Stimulated activated CD8-positive, alpha-beta memory T cell treated with anti-CD3 and anti-CD28 coated beads, Interleukin-2, amount 100 ng/mL, for 1 hour (primary cell): ENCODE measurements at places on chromosomes 16 and 17.

GRCh38 chr17:38728290-38728831, 1.8 kb upstream of the CISD3 start:
- DNase-seq: peak; percentile 48

DNA sequence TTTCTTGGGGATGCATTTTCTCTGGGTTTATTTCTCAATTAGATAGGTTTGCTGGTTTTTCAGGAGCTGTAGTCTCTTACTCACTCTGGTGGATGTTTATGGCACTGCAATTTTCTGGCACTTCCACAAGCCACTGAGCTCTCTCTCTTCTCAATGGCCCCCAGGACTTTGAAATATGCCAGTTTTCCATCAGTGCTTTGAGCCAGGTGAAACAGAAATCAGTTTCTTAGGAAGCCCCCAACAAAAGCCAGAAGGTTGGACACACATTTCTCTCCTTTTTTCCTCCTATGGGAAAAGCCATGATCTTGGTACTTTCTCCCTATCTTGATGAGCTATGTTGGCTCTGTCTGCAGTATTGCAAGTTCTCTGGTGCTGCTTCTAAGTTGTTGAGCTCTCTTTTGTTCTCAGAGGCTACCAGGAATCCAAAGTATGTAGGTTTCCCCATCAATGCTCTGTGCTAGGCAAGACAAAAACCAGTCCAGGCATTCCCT, 90.7 kb upstream of the SMIM36 start:
- no peak for DNase-seq

DNA sequence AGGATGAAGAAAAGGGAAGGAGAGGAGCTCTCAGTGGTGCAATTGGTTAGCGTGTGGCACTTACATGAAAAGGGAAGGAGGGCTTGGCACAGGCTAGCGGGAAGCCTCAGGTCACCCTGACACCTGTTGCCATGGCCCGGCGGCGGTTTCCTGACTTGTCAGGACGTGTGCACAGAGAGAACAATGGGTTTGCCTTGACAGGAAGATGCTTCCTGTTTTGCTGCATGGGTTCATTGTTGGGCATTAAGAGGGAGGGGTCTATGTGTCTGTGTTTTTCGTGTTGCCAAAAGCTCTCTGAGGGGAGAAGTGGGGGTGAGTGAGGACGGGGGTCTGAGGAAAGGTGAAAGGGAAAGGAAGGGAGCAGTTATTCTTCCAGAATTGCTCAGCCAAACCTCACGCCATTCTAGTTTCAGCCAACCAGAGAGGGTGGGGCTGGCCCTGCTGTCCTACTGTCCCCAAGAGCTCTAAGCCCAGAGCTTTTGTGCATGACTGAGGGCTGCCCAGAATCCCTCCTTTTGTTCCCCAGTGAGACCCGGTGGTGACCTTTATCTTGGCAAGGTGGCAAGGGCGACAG, 17.1 kb upstream of the CCR7 start:
- DNase-seq: no peak

DNA sequence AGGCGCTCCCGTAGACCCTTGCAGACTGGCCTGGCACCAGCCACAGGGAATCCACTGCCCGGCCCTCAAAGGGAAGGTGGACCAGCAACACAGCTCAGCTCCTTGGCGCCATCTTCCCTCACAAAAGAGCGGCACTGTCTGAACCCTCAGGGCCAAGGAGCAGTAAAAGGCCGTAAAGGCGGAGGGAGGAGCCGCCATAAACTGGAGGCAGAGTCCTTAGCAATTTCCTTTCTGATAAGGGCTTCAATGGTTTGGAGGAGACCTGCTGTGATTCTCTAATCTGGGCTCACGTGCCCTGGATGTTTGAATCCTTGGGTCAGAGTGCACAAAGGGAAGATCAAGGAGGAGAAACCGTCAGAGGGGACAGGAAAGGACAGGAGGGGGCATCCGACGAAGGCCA, 15.5 kb upstream of the AXIN2 start:
- no peak for DNase-seq

DNA sequence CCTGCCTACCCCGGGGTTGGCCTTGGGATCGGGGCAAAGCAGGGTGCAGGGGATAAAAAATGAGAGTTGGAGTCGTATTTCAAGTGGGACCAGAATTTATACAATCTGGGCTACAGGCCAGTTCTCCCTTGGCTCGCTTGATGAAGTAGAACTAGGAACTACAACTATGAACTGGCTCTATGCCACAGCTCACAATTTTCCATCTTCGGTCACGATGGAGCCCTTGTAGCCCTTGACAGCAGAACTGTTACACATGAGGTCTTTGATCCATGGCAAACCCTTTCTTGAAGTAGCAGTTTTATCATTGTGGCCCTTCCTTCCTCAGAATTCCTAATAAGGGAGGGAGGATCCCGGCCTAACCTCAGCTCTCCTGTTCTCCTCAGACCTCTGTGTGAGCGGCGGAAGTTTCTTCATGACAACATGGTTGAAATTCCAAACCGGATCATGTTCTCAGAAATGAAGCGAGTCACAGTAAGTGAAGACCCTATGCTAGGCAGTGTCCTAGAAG, 17.1 kb downstream of the LIG3 start:
- no peak for DNase-seq

- DNase-seq: no peak
Observed at GRCh38 chr17:26774291-26775218, 519.4 kb upstream of the WSB1 start.

GRCh38 chr17:6322316-6322715, 112.6 kb downstream of the AIPL1 start:
- DNase-seq: no peak

DNA sequence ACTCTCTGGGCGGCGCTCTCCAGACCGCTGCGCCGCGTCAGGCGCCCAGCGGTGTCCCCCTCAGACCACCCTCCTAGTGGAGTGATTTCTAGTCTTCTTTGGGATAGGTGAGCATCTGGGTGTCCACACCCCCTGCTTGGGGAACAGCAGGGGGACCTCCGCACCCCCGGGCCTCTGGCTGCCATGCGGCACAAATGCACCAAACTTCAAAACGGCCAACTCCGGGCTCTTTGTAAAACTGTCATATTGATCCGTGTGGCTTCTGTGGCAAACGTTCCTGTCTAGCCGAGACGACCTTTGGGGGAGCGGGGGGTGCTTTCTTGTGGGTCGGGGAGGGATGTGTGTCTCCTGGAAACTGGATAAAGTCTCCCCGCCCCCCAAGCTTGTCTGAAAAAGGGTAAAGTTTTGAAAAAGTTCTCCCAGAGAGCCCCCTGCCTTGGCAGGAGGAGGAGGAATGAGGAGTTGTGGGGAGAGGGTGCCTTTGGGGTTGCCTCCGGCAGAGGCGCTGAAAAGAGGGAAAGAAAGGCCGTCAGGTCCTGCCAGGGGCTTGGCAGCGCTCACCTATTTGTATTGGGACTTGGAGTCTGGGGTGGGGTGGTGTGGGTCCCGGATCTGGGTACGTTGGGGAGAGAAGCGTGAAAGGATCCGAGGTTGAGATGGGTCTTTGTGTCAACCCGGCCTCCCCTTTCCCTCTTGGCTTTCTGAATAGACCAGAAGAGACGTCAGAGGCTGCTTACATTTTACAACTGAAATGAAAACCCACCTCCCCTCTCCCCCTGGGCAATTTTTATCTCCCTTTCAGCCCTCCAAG, 2.2 kb upstream of the CHD3 start:
- peak; percentile 22 for DNase-seq

GRCh38 chr16:66188917-66189725, 177.4 kb upstream of the CDH5 start:
- DNase-seq: no peak

- no peak for DNase-seq
Observed at GRCh38 chr17:39666601-39667261, 1.5 kb upstream of the PNMT start.

- no peak for DNase-seq
Observed at GRCh38 chr17:42200706-42201457, 6.6 kb upstream of the GHDC start.

DNA sequence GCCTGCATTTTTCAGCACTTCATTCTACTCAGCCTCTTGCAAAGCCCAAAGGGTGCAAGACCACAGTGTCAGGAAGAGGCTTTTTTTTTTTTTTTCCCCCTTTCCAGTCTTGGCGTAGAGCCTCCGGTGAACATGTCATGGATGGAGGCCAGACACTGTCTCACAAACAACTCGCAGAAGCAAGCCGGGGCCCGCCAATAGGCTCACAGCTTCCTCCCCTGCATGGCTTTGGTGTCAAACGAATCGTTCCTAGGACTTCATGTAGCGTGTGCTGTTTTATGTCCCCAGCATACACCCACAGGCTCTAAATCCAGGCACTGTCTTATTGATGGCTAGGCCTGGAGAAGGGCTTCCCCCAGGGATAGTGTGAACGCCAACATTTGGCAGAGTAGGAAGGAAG, 457.7 kb upstream of the MAF start:
- DNase-seq: no peak

DNA sequence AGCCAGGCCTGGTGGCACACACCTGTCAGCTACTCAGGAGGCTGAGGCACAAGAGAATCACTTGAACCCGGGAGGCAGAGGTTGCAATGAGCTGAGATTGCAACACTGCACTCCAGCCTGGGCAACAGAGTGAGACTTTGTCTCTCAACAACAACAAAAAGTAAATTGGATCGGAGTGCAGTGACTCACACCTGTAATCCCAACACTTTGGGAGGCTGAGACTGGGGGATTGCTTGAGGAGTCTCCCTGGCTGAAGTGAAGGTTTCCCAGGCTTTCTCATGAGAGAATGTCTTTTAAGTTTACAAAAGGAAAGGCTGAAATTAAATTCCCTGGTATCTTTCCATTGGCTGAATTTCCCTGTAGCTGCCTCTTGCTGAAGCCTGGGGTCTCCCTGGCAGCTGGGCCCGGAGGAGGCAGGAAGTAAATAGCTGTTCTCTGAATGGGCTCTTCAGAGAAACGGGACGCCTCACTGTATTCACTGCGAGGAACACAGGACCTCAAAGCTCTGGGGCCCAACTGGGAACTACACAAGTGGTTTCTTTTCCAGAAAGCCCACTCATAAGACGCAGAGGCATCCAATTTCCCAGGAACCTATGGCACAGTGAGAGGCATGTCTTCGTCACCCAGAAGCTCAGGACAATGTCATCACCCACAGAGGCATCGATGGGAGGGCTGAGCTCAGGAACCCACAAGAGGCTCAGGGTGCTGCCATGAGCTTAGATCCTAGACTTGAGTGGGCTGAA, 77.4 kb upstream of the SMURF2 start:
- DNase-seq: no peak

GRCh38 chr17:50483266-50483665, 4.6 kb downstream of the RSAD1 start:
- DNase-seq: no peak

DNA sequence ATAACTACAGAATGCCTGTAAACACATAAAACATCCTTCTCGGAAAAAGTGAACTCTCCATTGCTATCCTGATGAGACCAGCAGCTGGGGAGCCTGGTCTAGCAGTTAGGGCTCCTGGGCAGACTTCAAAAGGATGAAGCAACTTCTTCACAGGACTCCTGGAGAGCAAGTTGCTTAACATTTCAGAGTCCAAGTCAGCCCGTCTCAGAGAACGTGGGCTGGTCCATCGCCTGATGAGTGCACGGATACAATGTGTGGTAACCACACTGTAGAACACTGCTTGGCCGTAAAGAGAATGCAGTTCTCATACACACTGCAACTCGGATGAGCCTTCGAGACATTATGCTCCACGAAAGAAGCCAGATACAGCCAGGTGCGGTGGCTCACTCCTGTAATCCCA, 52.7 kb downstream of the TMEM235 start:
- DNase-seq: no peak

DNA sequence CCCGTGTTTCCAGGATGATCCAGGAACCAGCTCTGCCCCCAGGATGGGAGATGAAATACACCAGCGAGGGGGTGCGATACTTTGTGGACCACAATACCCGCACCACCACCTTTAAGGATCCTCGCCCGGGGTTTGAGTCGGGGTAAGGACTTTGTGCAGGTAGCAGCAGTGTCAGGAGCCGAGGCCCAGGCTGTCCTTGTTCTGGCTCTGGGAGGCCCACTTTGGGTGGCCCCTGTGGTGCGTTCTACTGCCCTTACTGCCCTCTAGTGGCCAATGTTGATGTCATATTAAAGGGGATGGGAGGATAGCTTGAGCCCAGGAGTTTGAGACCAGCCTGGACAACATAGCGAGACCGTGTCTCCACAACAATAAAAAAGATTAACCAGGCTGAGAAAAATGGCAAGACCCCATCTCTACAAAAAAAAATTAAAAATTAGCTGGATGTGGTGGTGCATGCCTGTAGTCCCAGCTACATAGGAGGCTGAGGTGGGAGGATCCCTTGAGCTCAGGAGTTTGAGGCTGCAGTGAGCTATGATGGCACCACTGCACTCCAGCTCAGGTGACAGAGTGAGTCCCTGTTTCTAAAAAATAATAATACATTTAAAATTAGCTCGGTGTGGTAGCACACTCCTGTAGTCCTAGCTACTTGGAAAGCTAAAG, 20.9 kb upstream of the CLEC18A start:
- no peak for DNase-seq

DNA sequence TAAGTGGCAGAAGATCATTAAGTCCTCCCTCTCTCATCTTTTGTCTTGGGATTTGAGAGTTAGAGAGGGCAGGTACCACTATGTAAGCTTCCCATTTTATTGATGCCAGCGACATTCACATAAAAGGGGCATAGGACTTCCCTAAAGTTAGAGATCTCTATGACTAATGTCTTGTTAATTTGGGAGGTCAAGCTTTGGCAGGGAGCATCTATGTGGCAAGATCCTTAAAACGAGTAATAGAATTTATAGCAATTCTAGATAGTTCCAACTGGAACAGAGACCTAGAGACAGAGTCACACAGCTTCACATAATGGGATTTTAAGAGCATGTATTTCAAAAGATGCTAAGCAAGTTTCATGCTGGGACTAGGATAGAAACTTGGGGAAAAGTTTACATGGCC, 308.0 kb downstream of the MAP2K6 start:
- no peak for DNase-seq
